Posterior cingulate gyrus (tissue), 11 donors: ENCODE measurements at places on chromosomes 5 and 9.
A peak's percentile ranks its signal among the peaks of the same experiment; 100 is the strongest.

- DNase-seq = no peak
Observed at GRCh38 chr5:149904977-149905376, 39.6 kb downstream of the PDE6A start.

- DNase-seq = peak; percentile 60
Observed at GRCh38 chr9:91842358-91843049, 107.5 kb downstream of the ROR2 start.

DNA sequence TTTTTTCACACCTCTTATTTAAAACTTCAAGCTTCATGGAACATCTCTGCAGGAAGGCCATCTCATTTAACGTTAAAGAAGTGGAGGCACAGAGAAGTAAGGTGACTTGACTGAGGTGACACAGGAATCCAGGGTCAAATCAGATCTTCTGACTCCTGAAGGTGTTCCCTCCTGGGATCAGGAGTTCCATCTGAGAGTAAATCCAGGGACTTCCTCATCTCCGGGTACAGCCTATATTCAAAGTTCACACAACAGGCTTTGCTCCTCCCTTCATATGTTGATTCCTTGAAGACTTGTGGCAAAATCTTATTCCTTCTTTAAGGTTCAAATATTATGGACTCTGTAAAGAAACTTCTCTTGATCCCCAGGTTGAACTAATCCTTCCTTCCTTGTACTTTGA is 313.1 kb upstream of the CLINT1 start:
- no peak for DNase-seq

DNA sequence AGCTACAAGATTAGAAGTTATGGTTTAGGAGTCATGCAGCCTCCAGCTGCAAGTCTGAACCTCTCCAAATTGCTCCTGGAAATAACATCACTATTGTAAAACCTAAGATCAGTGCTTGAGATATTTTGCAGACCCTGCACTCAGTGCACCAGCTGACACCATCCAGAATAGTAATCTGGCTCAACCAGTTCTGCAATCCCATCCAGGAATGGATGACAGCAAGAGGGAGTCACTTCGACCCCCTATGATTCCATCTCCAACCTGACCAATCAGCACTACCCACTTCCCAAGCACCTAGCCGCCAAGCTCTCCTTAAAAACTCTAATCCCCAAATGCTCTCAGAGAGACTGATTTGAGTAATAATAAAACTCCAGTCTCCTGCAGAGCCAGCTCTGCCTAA is 37.9 kb upstream of the NR4A3 start:
- no peak for DNase-seq

DNA sequence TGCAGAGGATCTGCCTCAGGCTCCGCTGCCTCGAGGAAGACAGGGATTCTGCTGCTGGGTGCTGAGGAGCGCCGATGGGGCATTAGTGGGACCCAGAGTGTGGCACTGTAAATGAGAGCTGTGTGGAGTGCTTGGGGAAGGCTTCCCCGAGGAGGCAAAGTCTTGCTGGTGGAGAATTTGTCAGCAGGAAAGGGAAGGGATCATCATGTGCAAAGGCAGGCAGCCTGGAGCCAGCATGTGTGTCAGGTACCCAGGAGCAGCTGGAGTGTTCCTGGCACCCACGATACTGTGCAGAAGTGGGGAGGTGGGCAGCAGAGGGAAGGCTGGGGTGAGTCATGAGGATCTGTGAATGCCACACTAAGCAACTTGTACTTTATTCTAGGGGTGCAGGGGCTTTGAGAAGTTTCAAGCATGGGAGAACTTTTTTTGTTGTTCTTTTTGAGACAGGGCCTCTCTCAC is 12.3 kb downstream of the B4GALT7 start:
- peak; percentile 73 for DNase-seq

DNA sequence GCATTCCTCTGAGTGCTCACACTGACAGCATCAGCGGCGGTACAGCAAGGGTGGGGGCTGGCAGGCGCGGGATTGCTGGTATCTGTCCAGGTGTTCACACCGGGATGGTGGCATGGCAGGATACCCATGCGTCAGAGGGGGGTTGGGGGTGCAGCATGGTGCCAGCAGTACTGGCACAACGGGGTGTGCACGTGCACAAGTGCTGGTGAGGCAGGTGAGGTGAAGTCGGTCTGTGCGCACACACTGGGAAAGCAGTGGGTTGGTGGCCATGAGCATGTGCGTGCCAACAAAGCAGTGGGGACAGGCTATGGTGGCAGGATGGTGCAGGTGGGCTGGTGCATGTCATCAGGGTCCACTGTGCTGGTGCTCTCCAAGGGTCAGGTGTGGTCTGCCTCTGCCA is 819.6 kb upstream of the EDIL3 start:
- no peak for DNase-seq

DNA sequence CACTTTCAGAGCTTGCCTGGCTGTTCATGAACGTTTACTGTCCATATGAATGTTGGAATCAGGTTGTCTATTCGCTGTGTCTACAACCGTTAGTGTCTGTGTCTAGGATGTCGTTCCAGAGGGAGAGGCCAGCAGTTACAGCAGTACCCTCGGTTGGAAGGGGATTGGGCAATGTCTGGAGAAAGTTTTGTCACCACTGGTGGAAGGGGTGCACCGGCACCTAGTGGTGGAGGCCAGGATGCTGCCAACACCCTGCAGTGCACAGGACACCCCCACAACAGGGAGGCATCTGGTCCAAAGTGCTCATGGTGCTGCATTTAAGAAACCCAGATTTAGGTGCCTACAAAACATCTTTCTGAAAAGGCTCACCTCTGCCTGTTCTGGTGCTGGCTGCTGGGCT is 220.7 kb downstream of the FANCC start:
- DNase-seq = no peak
